Hypothalamus (tissue), 51 donors: ENCODE measurements at places on chromosomes 2 and 18.

DNA sequence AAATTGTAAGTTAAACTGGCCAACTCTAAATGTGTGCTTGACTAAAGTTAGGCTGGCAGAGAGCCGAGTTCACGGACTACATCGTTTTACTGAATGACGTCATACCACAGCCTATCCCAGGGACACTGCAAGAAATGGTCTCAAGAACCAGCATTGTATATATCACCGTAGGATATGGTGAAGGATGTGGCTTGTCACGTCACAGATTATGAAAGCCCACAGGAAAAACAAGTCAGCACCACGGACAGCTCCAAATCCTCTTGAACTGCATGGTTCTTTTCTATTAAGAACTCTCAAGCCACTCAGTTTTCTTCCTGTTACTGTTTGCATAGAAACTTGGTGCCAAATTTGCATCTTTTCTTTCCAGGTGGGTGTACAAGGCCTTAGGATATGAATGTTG is 85.1 kb upstream of the ACAA2 start:
- no peak for DNase-seq

DNA sequence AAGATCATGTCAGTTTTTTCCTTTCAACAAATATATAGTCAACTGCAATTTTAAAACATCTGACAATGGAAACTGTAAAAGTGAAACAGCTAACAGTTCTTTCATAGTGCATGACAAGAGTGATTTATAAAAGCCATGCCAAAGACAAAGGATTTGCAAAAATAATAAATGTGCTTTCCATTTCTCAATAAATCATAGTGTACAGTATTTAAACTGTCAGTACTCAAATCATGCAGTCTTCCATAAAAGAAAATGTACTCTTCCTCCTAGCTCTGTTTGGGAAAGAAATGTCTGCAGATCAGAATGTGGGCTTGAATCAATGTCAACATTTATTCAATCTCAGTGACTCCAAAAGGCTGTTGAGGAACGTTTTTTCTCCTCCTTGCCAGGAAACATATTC is 131.7 kb upstream of the PDE1A start:
- DNase-seq: no peak

- no peak for DNase-seq
Measured at GRCh38 chr18:61651145-61651879, 241.5 kb downstream of the RNF152 start.

DNA sequence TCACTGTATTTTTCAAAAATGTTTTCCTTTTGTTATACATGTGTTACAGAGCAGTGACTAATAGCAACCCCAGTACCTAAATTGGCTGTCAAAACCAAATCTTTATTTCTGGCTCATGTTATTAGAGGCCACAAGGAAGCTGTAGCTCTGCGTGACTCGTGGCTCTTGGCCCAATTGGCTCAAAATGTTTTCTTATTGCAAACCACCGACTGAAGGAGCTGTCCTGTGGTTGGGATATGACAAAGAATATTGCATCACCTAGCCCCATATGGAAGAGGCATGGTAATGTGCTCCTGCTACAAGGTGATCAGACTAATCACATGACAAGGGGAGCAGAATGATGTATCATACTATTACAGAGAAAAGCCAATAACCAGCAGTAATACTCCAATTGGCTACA is 1058.5 kb downstream of the CBLN2 start:
- no peak for DNase-seq

GRCh38 chr2:65275141-65275915 is 47.7 kb downstream of the ACTR2 start:
- no peak for DNase-seq

DNA sequence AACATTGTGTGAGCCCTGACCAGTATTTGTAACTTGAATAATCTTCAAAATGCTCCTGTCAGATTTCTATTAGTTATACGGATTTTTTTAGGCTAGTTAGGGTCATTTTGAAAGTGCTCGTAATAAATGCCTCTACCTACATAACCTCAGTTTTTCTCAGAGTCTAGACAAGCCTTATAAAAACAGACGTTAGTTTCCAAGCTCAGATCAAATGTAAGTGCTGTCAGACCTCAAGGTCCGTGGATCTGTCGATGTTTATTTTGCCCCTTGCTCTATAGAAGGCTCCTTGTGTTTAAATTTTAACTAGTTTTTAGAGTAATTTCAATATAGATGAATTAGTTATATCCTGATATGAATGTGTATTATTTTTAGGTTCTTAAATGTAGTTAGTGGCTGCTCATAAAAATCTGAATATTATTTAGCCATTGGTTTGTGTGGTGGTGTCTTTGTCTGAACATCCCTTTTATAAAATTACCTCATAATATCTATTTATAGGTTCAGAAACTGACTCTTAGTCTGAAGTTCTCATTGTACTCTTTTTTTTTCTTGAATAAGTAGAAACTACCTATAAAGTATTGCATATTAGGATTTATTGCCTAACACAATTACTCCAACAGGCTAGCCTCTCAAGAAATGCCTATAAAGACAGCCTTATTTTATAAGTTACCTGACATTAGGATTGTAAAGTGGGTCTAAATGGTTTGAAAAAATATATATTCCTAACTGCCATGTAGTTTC is 71.1 kb downstream of the MTA3 start:
- DNase-seq: no peak

GRCh38 chr18:63433334-63433866 is 11.1 kb upstream of the VPS4B start:
- no peak for DNase-seq

- DNase-seq: no peak
Measured at GRCh38 chr18:45316127-45316526, 299.1 kb upstream of the SLC14A2 start.
